NCI-H1048 (cell line): ENCODE measurements at places on chromosomes 1 and 21.

GRCh38 chr1:204075890-204076846, 3.3 kb downstream of the SOX13 start:
- no peak for DNase-seq

DNA sequence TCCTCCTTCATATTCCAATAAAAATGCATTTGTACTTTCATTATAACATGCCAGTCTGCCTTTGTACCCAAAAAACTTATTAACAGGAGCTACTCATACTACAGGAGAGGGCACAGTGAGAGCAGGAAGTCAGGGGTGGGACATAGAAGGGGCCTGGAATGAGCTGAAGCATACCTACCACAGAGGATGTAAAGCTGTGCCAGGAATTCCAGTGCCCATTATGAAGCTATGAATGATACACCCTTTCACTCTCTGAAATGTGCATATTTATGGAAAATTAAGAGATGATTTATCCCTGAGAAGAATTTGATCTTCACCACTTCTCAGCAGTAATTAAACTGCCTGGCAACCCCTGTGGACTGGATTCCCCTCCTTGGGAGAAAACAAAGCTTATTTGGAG, 65.8 kb downstream of the ATP5PO start:
- no peak for DNase-seq

- DNase-seq = no peak
Observed at GRCh38 chr1:231052777-231053176, 12.7 kb upstream of the FAM89A start.

DNA sequence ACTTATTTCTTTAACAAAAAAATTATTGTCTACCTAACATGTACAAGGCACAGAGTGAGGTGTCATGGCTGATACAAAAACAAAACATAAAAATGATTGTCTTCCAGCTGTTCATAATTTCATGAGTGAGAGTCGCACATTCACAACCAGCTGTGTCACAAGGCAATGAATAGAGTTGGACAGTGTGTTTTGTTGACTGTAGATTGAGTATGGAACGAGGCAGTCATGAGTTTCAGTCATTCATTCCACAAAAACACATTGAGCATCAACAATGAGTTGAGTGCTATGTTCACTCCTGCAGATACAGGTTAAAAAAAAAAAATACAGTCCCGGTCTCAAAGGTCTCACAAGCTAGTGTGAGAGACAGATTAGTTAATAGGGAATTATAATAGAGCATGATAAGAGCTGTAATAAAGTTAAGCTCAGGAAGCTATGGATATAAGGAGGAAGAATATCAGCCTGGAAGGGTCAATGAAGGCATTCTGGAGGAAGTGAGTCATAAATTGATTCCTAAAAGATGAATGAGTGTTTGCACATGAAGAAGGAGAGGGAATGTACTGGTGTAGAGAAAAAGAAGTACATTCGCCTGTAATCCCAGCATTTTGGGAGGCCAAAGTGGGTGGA, 47.8 kb upstream of the ARHGAP29 start:
- DNase-seq = no peak

GRCh38 chr1:33517596-33518250, 45.3 kb downstream of the ZSCAN20 start:
- DNase-seq = no peak

GRCh38 chr1:2356911-2357845, 34.2 kb downstream of the MORN1 start:
- DNase-seq = no peak

- DNase-seq = no peak
Observed at GRCh38 chr1:76713535-76713934, 153.7 kb upstream of the ST6GALNAC5 start.

GRCh38 chr1:7669559-7670311, 101.4 kb upstream of the VAMP3 start:
- no peak for DNase-seq

DNA sequence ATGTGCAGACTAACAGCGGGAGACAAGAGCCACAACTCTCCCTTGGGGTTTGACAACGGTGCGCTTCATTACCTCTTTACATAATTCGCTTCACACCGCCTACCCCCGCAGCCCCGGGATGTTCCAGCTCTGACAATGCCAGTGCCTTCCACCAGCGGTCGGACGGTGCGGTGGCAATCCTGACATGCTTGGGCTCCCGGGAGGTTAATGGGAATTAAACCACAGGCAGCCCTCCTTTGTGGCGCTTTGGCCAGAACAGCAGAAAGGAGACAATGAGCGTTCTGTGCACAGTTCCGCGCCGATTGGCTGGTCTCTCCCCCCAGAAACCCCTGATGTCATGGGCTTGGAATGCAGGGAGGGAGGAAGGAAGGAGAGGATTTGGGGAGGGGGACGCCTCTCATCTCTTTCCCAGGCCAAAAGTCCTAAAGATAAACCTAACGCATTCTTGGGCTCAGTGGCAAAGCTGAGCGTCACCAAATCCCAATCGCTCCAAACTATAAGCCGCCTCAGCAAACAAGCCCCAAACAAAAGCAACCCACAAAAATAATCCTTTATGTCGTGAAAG, 1.3 kb downstream of the CNN3 start:
- DNase-seq = peak; percentile 76

DNA sequence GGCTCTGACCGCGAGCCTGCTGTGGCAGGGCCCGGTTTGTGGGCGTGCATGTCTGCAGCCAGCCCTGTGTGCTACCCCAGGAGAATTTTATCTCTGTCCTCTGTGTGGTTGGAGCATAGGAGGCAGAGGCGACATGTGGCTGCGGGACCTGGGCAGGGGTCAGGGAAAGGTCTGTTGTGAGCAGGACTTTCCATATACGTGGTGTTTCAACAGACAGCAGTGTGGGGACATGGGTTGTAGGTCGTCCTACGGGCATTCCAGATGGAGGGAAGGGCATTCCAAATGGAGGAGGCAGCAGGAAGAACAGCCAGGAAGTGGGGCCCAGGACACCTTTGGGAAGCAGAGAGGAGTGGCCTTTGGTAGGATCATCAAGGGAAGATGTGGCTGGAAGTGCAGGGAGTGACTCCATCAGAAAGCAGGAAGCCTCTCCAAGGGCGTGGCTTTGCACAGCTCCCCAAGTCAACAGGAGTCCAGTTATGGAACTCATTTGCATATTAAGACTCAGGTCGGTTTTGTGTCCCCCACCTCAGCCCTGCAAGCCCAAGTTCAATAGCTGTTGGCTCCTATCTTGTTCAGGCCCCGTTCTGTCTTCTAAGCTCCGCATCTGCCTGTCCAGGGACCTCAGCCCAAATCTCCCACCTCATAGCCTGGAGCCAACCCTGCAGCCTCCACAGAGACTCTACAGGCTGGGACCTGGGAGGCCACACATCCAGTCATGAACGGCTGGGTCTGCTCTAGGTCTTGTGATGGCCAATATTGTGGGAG, 309.1 kb downstream of the MATN1 start:
- DNase-seq = no peak

DNA sequence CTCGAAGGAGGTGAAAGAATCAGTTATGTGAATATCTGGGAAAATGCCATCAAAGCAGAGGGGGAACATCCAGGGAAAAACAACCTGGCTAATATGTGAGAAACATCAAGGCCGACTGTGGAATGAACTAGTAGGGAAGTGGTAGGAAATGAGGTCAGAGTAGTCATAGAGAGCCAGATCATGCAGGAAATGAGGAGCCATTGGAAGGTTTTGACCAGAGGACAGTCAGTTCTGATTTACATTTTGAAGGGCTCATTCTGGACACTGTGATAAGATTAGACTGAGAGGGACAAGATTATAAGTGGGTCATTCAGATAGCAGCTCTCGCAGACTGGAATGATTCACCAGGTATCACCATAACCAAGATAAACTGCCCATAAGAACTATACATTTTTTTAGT, 63.7 kb downstream of the SYT14 start:
- DNase-seq = no peak

GRCh38 chr1:156540955-156541354, 31.4 kb downstream of the IQGAP3 start:
- DNase-seq = no peak

GRCh38 chr1:209389258-209389657, 194.3 kb upstream of the CAMK1G start:
- no peak for DNase-seq

GRCh38 chr1:41282679-41283317, 40.7 kb upstream of the SCMH1 start:
- DNase-seq = no peak

DNA sequence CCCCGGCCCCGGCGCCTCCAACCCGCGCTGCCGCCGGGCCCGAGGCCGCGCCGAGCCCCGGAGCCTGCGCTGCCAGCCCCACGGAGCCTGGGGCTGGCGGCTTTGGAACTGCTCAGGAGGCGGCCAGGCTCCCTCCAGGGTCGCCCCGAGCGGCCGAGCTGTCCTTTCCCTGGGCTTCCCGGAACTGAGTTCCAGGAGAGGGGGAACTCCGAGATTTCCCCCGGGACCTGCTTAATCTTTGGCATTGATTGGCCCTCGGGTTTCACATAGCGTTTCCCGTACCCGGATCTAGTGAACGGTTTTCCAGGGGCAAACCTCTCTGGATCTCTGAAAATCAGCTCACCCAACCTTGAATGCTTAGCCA, 504 bp downstream of the H6PD start:
- DNase-seq = no peak
